ENCODE measurements at places on chromosomes 2 and 18. TPM values are rescaled to one million over a fixed set of nuclear protein-coding genes. Genes with fewer than 3 reads are reported as not detected.

The HOXD12 gene
- not detected for total RNA-seq

The AGFG1 gene
- 68.9 TPM for total RNA-seq

The UCN gene
- 1.6 TPM for total RNA-seq

The HJURP gene
- 63.6 TPM for total RNA-seq

The VWA3B gene
- total RNA-seq: not detected

The SIX2 gene
- not detected for total RNA-seq

The TWIST2 gene
- 0.96 TPM for total RNA-seq

The GNAL gene
- total RNA-seq: 20.4 TPM

The PAIP2B gene
- total RNA-seq: 7.4 TPM

The FSHR gene
- not detected for total RNA-seq

The ZNF804A gene
- total RNA-seq: 0.41 TPM

GRCh38 chr2:200787351-200788120 lies 24.2 kb upstream of the BZW1 start:
- no peaks in the 10 kb centered on the region for H3K36me3 ChIP-seq
- H3K4me3 ChIP-seq: no peak overlapping the region
- peaks cover 7% of the 10 kb centered on the region for H3K27me3 ChIP-seq
- no peak for DNase-seq

- no peaks in the 10 kb centered on the region for H3K27me3 ChIP-seq
- H3K27ac ChIP-seq: peak overlapping the region; percentile 37
- H3K4me1 ChIP-seq: peaks cover 19% of the 10 kb centered on the region
- H3K4me3 ChIP-seq: no peak overlapping the region
These were observed 80.8 kb downstream of the NAT8 start for GRCh38 chr2:73561422-73561821.

DNA sequence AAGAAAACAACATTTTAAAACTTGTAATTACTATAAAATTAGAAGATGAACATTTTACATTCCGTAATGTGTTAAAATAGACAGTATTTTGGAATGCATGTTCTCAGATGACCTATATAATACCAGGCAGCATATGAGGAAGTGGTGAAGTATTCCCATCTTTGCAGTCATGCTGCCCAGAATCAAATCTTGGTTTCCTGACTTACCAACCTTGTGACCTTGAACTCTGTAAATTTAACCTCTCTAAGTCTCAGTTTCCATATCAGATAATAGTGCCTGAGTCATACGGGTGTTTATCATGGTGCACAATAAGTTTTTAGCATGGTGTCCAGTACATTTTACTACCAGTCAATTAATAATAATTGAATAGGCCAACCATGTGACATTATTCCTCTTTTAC lies 7.3 kb upstream of the GALM start:
- no peak for DNase-seq
- H3K4me1 ChIP-seq: no peaks in the 10 kb centered on the region
- peaks cover 2% of the 10 kb centered on the region for H3K27me3 ChIP-seq
- no peak overlapping the region for H3K4me3 ChIP-seq
- H3K27ac ChIP-seq: no peak overlapping the region

- no peaks in the 10 kb centered on the region for H3K27me3 ChIP-seq
- H3K4me1 ChIP-seq: no peaks in the 10 kb centered on the region
- no peak overlapping the region for H3K27ac ChIP-seq
- peaks cover 17% of the 10 kb centered on the region for H3K36me3 ChIP-seq
- H3K4me3 ChIP-seq: no peak overlapping the region
These were observed 16.6 kb upstream of the HRH4 start for GRCh38 chr18:24443870-24444269.

DNA sequence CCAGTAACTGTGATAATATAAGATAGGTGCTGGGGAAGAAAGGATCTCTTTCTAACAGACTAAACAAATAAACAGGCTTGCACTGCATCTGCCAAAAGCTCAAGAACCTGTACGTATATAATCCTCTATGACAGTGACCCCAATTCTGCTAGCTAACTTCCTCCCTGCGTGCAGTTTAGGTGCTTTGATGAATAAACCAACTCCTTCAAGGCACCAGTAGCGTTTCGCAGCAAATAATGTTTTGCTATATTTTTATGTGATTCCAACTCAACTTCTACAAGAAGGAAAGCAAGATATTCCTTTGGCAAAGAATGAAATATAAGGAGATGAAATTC lies 135.5 kb upstream of the CHAC2 start:
- no peak for DNase-seq
- no peaks in the 10 kb centered on the region for H3K4me1 ChIP-seq
- no peak overlapping the region for H3K27ac ChIP-seq
- H3K4me3 ChIP-seq: no peak overlapping the region

- H3K27ac ChIP-seq: peak overlapping the region; percentile 93
- DNase-seq: peak; percentile 26
- peaks cover 8% of the 10 kb centered on the region for H3K36me3 ChIP-seq
- peak overlapping the region; percentile 93 for H3K4me3 ChIP-seq
- no peaks in the 10 kb centered on the region for H3K27me3 ChIP-seq
These were observed 367 bp upstream of the ZNF236 start for GRCh38 chr18:76821875-76822505.

GRCh38 chr2:133676392-133677130 lies 108.3 kb upstream of the NCKAP5 start:
- H3K4me1 ChIP-seq: peaks cover 78% of the 10 kb centered on the region
- no peaks in the 10 kb centered on the region for H3K36me3 ChIP-seq
- H3K4me3 ChIP-seq: no peak overlapping the region
- H3K27ac ChIP-seq: peak overlapping the region; percentile 94
- DNase-seq: no peak

DNA sequence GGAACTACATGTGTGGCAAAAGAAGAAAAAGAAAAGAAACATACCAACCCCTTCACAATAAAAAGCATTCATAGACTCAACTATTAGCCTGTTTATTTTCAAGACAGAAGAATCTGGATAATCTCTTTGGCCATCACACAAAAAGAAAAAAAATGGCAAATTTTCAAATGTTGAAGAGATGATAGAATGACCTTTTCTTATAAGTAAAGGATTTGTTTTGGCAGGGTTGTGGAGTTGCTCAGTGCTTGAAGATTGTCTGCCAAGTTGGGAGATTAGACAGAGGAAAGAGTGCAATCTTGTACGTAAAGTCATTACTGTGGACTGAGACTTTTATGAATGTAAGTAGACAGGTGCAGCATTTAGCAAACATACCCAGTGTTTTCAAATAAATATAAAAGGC lies 18.5 kb upstream of the FAM171B start:
- no peak overlapping the region for H3K4me3 ChIP-seq
- no peaks in the 10 kb centered on the region for H3K27me3 ChIP-seq
- DNase-seq: no peak
- H3K4me1 ChIP-seq: no peaks in the 10 kb centered on the region
- no peak overlapping the region for H3K27ac ChIP-seq
- peaks cover 42% of the 10 kb centered on the region for H3K36me3 ChIP-seq

- H3K4me1 ChIP-seq: no peaks in the 10 kb centered on the region
- no peak overlapping the region for H3K27ac ChIP-seq
- H3K36me3 ChIP-seq: no peaks in the 10 kb centered on the region
- H3K27me3 ChIP-seq: peaks cover 20% of the 10 kb centered on the region
- no peak for DNase-seq
- H3K4me3 ChIP-seq: no peak overlapping the region
These were observed 18.1 kb upstream of the CYP26B1 start for GRCh38 chr2:72165792-72166191.

DNA sequence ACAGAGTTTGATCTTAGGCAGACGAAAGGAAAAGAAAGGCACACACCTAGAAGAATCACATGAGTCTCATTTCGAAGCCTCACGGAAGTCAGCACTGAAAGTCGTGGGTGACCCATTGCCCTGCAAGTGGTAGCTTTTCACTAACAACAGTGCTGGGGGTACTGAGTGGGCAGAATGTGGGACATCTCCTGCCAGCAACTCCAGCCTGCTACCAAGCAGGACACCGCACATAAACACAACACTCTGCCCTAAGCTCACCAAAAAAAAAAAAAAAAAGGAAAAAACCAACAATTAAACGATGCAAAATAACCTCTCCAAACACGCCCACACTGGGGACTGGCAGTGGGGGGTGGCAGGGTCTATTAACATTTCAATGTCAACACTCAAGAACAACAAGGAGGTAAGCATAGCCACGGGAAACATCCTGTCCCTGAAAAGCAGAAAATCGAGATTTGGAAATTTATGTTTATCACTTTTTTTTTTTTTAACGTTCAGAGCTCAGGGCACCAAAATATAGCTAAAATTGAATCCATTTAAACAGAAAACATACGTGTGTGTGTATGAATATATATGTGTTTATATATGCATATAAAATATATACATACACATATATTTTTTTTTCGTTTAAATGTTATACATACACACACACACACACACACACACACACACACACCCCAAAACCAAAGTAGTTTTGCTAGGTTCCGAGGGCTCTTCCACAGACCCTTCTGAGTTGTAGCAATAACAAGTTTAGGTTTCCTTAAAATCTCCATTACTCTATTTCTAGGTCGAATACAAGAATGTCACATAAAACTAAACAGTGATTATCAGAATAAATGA lies 2.2 kb downstream of the INO80D start:
- H3K4me3 ChIP-seq: peak overlapping the region; percentile 97
- peak overlapping the region; percentile 90 for H3K27ac ChIP-seq
- H3K27me3 ChIP-seq: no peaks in the 10 kb centered on the region
- DNase-seq: no peak
- H3K36me3 ChIP-seq: no peaks in the 10 kb centered on the region

GRCh38 chr18:46821856-46822711 lies 65.2 kb upstream of the ST8SIA5 start:
- H3K4me3 ChIP-seq: no peak overlapping the region
- no peaks in the 10 kb centered on the region for H3K27me3 ChIP-seq
- no peak overlapping the region for H3K27ac ChIP-seq
- no peak for DNase-seq
- peaks cover 7% of the 10 kb centered on the region for H3K36me3 ChIP-seq

DNA sequence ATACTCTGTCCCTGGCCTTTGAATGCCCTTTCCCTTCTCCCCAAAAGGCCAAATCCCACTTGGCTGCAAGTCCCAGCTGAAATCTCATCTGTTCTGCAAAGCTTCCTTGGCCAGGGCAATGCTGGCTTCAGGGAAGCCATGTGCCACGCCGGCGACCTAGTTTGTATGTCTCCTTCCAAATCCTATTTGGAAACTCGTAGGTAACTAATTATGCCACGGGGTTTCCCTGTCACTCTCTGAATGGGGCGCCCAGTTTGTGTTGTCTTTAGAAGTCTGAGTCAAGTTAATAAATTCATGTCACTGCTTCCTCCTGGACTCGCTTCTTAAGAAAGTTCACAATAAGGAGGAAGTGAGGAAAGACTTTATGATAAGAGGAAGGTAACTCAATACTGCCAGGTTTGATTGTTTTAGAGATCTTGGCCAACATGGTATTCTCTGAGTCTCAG lies 19.1 kb downstream of the FHL2 start:
- DNase-seq: no peak

DNA sequence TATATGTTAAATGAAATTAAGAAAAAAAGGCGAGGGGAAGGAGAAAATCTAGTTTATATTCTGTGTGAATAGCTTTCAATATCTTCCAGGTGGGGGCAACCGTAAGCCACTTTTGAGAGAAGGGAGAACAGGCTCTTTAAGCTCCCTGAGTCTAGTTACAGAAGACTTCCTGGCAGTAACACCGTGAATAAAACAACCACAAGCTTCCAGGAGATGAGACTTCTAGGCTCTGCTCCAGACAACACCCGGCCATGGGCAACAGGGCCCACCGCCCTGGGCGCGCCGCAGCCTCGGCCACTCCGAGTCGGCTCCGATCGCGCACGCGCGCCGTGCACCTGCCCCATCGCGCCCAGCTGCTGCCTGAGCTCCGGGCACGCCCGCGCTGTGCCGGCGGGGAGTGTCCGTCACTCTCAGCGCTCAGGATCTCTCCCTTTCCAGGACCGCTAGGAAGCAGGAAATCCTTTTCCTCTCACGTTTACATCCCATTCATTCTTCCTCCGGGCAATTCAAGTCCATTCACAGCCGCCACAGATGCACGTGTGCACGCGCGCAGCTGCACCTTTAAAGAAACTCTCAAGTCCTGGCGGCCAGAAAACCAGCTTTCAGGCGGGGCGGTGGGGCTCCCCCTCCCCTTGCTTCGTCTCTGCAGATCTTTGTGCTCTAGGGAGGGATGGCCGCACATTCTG lies 19.4 kb upstream of the PAX3 start:
- peak overlapping the region; percentile 89 for H3K4me3 ChIP-seq
- peaks cover 18% of the 10 kb centered on the region for H3K4me1 ChIP-seq
- no peaks in the 10 kb centered on the region for H3K36me3 ChIP-seq
- H3K27me3 ChIP-seq: peaks cover 80% of the 10 kb centered on the region

GRCh38 chr2:196344397-196344796 lies 173.0 kb upstream of the STK17B start:
- no peak overlapping the region for H3K27ac ChIP-seq
- DNase-seq: no peak
- H3K36me3 ChIP-seq: no peaks in the 10 kb centered on the region
- H3K4me1 ChIP-seq: peaks cover 13% of the 10 kb centered on the region

DNA sequence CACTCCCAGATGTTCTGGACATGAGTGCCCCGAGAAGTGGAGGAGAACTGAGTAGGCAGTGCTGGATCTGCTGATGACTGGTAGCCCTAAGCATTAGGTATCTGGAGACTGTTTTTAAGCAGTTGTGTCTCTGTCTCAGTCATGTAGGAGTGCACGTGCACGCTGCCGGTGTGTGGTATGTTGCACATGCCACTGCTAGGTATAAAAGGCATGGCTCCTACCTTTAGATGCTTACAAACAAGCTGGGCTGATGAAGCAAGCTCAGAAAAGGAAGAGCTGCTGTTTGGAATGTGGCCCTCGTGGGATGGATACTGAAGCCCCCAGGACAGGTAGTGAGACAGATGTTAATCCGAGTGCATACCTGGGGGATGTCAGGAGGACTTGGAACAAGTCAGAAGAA lies 49.1 kb downstream of the HK2 start:
- no peaks in the 10 kb centered on the region for H3K4me1 ChIP-seq
- H3K27me3 ChIP-seq: no peaks in the 10 kb centered on the region
- DNase-seq: no peak

GRCh38 chr2:3432067-3432466 lies 52.6 kb downstream of the TRAPPC12 start:
- H3K27me3 ChIP-seq: no peaks in the 10 kb centered on the region
- no peak for DNase-seq
- no peak overlapping the region for H3K27ac ChIP-seq

- H3K27me3 ChIP-seq: no peaks in the 10 kb centered on the region
- DNase-seq: no peak
- no peaks in the 10 kb centered on the region for H3K4me1 ChIP-seq
- no peak overlapping the region for H3K27ac ChIP-seq
These were observed 1173.1 kb upstream of the ZEB2 start for GRCh38 chr2:145692971-145693478.

DNA sequence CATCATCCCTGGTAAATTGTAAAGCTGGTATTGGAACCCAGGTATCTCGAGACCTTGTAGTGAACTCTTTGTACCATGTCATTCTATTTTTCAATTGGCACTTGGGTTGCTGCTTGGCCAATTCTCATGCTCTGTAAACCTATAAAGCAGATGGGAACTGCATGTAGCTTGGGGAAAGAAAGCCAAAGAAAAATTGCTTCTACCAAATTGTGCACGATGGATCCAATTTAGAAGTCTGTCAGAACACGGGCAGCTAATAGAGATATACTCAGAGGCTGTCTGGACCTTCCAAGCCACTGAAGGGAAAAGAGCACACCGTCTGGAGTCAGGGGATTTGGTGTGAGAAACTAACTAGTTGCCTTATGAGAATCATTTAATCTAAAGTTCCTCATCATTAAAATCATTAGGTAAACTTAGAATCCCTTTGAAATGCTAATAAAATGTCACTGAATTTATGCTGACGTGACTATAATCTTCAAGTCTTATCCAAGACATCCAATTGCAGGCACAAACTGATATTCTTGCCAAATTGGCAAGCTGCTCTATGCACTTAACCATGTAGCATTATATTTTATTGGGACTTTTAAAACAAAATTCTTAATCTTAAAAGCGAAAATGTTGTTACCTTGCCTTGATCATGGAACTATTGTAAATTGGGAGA lies 206.8 kb downstream of the DCC start:
- H3K4me1 ChIP-seq: no peaks in the 10 kb centered on the region
- no peaks in the 10 kb centered on the region for H3K36me3 ChIP-seq
- no peak for DNase-seq
- no peak overlapping the region for H3K27ac ChIP-seq
- H3K27me3 ChIP-seq: no peaks in the 10 kb centered on the region

Measured in neural crest cell (in vitro differentiated cells).